Amniotic stem cell (primary cell): ENCODE measurements at places on chromosomes 7 and 10.

DNA sequence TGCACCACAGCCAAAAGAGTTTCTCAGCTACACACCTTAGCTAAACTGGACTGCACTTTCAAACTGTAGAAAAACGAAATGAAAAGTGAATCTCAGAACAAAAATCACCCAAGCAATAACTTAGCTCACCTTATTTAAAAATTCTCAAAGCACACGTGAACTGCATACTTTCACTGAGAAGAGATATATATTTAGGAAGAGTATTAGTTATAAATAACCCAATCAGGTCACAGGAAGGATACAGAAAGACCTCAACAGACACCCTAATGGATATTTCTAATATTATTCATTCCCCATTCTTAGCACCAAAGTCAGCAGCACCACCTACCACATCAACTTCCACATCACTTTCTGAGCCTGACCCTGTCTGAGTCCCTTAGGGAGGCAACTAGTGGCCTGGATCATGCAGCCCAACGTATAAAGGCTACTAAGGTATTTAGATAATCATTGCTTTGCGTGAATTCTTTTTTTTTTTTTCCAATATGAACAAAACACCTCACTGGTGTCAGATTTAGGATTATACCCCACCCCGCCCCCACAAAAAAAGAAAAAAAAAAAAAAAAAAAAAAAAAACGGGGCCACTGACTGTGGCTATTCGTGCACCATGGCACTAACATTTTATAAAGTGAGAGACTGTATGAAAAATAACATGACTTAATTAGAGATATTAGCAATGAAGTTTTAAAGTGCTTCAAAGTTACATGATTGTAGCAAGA, 2.6 kb downstream of the ABI1 start:
- no peak for DNase-seq

GRCh38 chr10:74875966-74876365, 49.6 kb downstream of the KAT6B start:
- no peak for DNase-seq

DNA sequence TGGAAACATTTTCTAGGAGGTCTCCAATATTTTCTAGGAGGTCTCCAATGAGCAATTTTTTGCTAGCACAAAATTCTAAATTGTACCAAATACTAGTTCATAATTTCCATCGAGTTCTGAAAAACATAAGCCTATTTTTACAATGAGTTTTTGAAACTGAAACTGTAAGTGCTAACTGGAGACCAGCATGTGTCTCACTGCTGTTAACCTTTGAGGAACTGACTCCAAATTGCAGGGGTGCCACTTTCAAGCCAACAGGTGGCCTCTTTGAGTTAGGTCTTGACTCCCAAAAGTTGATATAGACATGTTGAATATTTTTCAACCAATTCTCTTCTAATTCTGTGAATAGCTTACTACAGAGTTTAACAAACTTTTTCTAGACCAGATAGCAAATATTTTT, 58.8 kb downstream of the CAV1 start:
- no peak for DNase-seq

DNA sequence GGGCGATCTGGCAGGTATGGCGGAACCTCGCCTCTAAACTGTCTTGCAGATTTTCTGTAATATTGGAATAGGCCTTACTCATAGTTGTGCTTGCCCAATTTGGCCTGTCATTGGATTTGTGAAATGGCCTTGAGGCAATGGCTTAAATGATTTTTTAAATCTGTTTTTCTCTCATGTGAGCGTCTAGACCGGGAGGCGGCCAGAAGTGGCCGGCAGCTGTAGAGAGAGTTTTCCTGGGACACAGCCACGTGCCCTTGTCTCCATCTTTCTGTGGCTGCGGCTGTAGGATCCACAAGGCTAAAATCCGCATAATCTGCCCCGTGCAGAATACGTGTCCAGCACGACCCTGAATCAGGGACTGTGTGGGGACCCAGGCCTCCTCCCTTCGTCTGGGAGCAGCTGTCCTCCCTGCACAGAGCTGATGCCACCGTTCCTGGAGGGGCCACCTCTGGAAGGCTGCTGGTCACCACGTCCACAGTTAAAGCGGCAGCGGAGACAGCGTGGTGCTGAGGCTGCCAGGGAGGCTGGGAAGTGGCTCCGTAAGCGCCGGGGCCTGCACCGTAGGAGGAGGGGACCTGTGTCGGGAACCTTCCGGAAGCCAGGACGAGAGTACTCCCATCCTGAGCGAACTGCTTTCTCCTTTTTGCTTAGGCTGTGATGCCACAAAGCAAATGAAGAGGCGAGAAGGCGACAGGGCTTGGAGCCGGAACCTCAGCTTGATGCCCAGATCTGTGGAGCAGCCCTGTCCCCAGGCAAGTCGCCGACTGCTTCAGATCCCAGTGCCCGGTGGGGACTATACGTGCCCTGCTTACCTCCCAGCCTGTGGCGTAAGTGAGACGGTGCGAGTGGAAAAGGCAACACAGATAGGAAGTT, 99.8 kb downstream of the DYNC2I1 start:
- DNase-seq, result no peak

- DNase-seq, result no peak
Measured at GRCh38 chr7:141073173-141073640, 657 bp upstream of the TMEM178B start.

DNA sequence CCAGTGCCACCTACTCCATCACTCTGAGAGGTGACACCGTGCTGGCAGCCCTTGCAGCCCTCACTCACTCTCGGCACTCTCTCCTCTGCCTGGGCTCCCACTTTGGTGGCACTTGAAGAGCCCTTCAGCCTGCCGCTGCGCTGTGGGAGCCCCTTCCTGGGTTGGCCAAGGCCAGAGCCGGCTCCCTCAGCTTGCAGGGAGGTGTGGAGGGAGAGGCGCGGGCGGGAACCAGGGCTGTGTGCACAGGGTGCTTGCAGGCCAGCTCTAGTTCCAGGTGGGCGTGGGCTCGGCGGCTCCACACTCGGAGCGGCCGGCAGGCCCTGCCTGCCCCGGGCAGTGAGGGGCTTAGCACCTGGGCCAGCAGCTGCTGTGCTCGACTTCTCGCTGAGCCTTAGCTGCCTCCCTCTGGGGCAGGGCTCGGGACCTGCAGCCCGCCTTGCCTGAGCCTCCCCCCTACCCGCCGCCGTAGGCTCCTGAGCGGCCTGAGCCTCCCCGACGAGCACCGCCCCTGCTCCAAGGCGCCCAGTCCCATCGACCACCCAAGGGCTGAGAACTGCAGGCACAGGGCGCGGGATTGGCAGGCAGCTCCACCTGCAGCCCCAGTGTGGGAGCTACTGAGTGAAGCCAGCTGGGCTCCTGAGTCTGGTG, 48.7 kb upstream of the SLC35G1 start:
- DNase-seq, result no peak
